ENCODE measurements at places on chromosomes 11 and 22. TPM values are rescaled to one million over a fixed set of nuclear protein-coding genes. Genes with fewer than 3 reads are reported as not detected.

Gene KRTAP5-9
- total RNA-seq: not detected

Gene PKDREJ
- total RNA-seq: 0.11 TPM

Gene SCGB1A1
- not detected for total RNA-seq

Gene PANX3
- total RNA-seq: not detected

Gene AKIP1
- 30.3 TPM for total RNA-seq

Gene SLC5A12
- total RNA-seq: under 0.01 TPM

Gene PIH1D2
- 5.5 TPM for total RNA-seq

Gene LINC01488
- not detected for total RNA-seq

Gene PLET1
- total RNA-seq: not detected

Gene CD6
- not detected for total RNA-seq

Gene EML3
- total RNA-seq: 30.4 TPM

Gene MAP6
- total RNA-seq: 2.6 TPM

Gene APOL3
- total RNA-seq: 37.0 TPM

Gene TANGO2
- total RNA-seq: 44.9 TPM

Gene GLB1L3
- total RNA-seq: 0.32 TPM

Gene ANGPTL5
- 60.3 TPM for total RNA-seq

Gene RFPL1
- total RNA-seq: not detected

Gene CHADL
- total RNA-seq: 1.5 TPM

Gene SSTR3
- total RNA-seq: not detected

Gene SLC29A2
- total RNA-seq: 0.11 TPM

Gene SCN2B
- 3.4 TPM for total RNA-seq

Gene C1QTNF5
- total RNA-seq: 53.2 TPM

Gene ST13
- 210 TPM for total RNA-seq

Gene KCNJ11
- not detected for total RNA-seq

Gene ANO1
- 0.43 TPM for total RNA-seq

Gene OR8D1
- not detected for total RNA-seq

Gene LDHAL6A
- not detected for total RNA-seq

Gene PRR5L
- 25.5 TPM for total RNA-seq

Gene CTTN
- total RNA-seq: 402 TPM

Gene OR4D5
- total RNA-seq: not detected

Gene CCDC188
- total RNA-seq: 1.3 TPM

Gene NARS2
- total RNA-seq: 14.8 TPM

Gene TAF10
- 24.1 TPM for total RNA-seq

Gene MS4A8
- not detected for total RNA-seq

Gene HORMAD2
- not detected for total RNA-seq
